ENCODE measurements at places on chromosomes 4 and X. TPM values are rescaled to one million over a fixed set of nuclear protein-coding genes. Genes with fewer than 3 reads are reported as not detected.

Gene GLUD2
- not detected for total RNA-seq

- DNase-seq, result no peak
These were observed 448.9 kb upstream of the AMOT start for GRCh38 chrX:113289503-113289902.

DNA sequence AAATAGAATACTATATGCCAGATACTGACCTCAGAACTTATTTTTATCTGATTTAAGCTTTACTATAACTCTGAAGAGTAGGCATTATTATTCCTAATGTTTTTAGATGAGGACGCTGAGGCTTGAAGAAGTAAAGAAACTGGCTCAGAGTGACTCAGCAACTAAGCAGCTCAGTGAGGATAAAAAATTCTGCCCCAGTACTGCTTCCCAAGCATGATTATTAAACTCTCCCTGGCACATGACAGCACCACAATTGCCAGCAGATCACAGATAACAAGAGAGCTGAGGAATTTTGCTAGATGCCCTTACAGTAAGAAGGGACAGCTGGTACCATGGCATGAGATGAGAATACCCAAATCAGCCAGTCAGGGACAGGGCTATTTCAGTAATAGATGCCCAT is 219.4 kb downstream of the NKX6-1 start:
- DNase-seq, result no peak

DNA sequence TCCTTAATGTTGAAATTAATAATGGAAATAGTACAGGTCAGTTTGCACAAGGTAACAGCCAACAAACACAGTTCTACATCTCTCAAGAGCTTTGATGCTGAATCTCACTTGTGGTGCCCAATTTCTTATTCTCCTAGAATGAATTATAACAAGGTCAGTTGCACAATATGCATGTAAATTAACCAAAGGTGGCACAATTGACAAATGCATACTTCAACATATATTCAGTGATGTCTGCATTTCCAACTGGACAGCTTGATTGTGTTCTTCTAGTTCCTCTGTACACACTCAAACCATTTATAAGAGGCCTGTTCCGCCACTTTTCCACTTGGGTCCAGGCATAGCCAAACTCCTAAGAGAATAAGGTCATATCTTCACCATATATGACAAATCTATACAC is 210.3 kb upstream of the EPHA5 start:
- DNase-seq, result no peak

Gene IL9R
- 5.8 TPM for total RNA-seq

Gene MAN2B2
- total RNA-seq, result 13.9 TPM

Gene MAGEA8
- total RNA-seq, result not detected

GRCh38 chr4:7338059-7338452 is 96.7 kb downstream of the PSAPL1 start:
- DNase-seq, result no peak

GRCh38 chr4:7323872-7324650 is 110.7 kb downstream of the PSAPL1 start:
- no peak for DNase-seq

- DNase-seq, result no peak
These were observed 742.6 kb downstream of the FAT4 start for GRCh38 chr4:126057371-126057770.

DNA sequence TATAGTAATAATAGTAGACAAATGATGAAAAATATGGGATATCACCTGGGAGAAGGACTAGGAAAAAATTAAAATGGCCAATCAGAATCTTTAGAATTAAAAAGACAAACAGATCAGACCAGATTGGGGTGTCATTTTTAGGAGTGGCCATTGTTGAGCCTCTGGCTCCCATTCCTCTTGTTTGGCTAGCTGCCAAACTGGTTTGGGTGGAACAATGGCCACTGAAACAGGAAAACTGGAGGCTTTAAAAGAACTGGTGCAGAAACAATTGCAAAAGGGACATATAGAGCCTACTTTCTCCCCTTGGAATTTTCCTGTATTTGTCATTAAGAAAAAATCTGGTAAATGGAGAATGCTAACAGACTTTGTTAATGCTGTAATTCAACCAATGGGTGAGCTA is 294.8 kb upstream of the DKK2 start:
- no peak for DNase-seq

GRCh38 chrX:56211701-56212100 is 20.5 kb upstream of the KLF8 start:
- DNase-seq, result no peak

Gene FANCB
- 20.9 TPM for total RNA-seq

Gene UGT2B11
- total RNA-seq, result not detected
